ENCODE measurements at places on chromosomes 1 and 21.

- peaks cover 17% of the 10 kb centered on the region for H3K27me3 ChIP-seq
- H3K4me3 ChIP-seq: no peak overlapping the region
- H3K4me1 ChIP-seq: peaks cover 9% of the 10 kb centered on the region
Observed at GRCh38 chr1:207412845-207413244, 41.3 kb upstream of the CR2 start.

DNA sequence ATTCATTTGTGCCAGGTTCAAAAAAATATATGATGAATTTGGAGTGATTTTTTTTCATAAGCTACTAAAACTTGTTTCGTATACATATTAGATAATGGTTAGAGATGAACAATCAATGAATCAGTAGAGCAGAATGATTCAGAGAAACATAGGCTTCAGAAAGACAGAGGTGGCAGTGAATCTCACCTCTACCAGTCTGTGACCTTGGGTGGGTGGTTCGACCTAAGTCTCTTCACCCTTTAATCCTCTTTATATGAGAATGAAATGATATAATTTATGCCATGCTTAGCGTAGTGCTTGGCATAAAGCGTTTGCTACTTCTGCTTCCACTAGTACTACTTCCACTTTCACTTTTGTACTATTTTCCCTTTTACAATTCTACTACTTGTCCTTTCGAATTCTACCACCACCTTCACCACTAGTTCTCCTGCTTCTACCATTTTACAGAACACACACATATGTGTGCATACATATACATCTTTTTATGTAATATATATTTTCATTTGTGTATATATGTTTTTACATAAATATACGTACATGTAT lies 45.1 kb downstream of the FYB2 start:
- H3K36me3 ChIP-seq: no peaks in the 10 kb centered on the region
- H3K27ac ChIP-seq: no peak overlapping the region
- DNase-seq: no peak
- H3K4me1 ChIP-seq: peaks cover 10% of the 10 kb centered on the region
- H3K27me3 ChIP-seq: peaks cover 8% of the 10 kb centered on the region

DNA sequence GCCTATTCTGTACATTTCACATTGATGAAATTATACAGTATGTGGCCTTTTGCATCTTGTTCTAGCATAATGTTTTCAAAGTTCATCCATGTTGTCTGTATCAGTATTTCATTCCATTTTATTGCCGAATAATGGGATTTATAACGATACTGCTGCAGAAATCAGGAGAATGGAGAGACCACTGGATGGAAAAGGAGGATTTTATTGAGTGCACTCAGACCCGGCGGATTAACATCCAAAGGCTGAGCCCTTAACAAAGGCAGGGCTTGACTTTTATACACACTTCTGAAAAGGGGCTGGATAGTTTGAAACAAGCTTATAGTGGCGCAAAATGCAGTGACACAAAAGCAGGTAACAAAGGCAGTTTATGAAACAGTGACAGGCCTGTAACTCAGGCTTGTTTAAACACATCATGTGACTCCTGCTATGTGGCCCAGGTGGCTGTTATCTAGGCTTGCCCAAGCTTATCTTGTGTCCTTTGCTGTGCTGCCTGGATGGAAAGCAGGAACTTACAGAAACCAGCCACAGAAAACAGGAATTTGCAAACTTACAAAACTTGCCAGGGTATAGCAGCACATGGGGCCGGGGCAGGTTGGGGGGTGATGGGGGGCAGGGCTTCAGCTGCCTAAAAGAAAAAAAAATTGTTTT lies 32.8 kb upstream of the KCNJ15 start:
- DNase-seq: no peak
- H3K27ac ChIP-seq: no peak overlapping the region
- H3K4me1 ChIP-seq: peaks cover 2% of the 10 kb centered on the region
- no peaks in the 10 kb centered on the region for H3K36me3 ChIP-seq
- H3K27me3 ChIP-seq: peaks cover 2% of the 10 kb centered on the region

DNA sequence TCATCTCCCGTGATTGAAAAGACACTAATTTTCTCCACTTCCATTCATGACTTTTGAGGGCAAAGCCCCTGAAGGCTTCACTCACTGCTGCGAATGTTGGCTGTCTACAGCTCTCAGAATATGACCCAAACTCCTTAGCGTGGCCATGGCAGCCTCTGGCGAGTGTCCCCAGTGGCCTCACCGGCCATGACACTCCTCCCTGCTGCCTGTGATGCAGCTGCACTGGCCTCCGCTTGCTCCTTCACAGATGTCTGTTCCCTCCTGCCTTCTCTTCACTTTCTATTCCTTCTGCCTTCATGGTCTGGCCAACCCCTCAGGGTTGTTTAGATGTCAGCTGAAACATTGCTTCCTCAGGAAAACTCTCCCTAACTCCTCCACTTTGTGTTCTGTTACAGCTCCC lies 30.8 kb upstream of the PTPRF start:
- no peak for DNase-seq
- peaks cover 30% of the 10 kb centered on the region for H3K27me3 ChIP-seq
- peak overlapping the region; percentile 56 for H3K27ac ChIP-seq

- peaks cover 12% of the 10 kb centered on the region for H3K4me1 ChIP-seq
- no peaks in the 10 kb centered on the region for H3K36me3 ChIP-seq
- no peak overlapping the region for H3K4me3 ChIP-seq
- DNase-seq: no peak
Observed at GRCh38 chr1:212089560-212090163, 54.1 kb downstream of the DTL start.

GRCh38 chr1:51120629-51121028 lies 18.6 kb downstream of the C1orf185 start:
- H3K4me3 ChIP-seq: no peak overlapping the region
- DNase-seq: no peak
- H3K36me3 ChIP-seq: peaks cover 2% of the 10 kb centered on the region
- H3K27ac ChIP-seq: no peak overlapping the region

- DNase-seq: no peak
- H3K4me1 ChIP-seq: peaks cover 17% of the 10 kb centered on the region
- no peaks in the 10 kb centered on the region for H3K27me3 ChIP-seq
- H3K4me3 ChIP-seq: peak overlapping the region; percentile 36
- H3K27ac ChIP-seq: no peak overlapping the region
Observed at GRCh38 chr1:15681349-15682292, 2.5 kb upstream of the PLEKHM2 start.

- DNase-seq: no peak
- H3K4me1 ChIP-seq: no peaks in the 10 kb centered on the region
- no peak overlapping the region for H3K4me3 ChIP-seq
- no peaks in the 10 kb centered on the region for H3K27me3 ChIP-seq
- H3K27ac ChIP-seq: no peak overlapping the region
Observed at GRCh38 chr1:74531796-74532195, 19.4 kb upstream of the LRRC53 start.

DNA sequence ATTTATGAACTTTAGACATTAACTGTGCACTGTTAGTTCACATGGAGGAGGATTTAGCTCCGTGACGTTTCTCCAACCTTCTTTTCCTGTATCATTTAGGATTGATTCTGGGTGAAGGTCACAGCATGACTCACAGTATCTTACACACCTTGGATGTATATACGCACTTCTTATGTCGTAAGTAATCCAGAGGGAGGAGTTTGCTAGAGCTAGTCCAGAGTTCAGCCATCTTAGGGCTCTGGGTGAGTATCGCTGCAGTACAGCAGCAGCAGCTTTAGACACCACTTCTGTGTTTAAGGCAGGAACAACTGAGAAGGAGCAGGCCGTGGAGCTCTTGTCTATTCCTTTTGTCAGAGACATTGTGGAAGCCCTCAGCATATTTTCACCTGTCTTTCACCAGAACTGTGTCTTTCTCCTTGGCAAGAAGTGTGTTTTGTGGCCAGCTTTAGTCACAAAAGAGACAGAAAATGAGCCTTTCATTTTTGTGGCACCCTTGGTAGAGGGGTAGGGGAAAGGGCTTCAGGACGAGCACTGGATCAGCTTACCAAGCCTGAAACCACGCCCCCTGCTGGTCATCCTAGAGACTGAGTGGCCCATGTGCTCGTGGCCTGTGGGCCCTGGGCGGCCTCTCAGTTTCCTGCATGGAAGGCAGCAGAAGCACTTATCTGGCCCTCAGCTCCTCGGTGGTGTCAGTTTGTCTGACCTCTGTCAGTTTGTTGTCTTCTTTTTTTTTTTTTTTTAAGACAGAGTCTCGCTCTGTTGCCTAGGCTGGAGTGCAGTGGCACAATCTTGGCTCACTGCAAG lies 64.0 kb downstream of the ADARB1 start:
- H3K27ac ChIP-seq: no peak overlapping the region
- H3K4me1 ChIP-seq: peaks cover 20% of the 10 kb centered on the region
- peak; percentile 50 for DNase-seq
- peaks cover 4% of the 10 kb centered on the region for H3K36me3 ChIP-seq

DNA sequence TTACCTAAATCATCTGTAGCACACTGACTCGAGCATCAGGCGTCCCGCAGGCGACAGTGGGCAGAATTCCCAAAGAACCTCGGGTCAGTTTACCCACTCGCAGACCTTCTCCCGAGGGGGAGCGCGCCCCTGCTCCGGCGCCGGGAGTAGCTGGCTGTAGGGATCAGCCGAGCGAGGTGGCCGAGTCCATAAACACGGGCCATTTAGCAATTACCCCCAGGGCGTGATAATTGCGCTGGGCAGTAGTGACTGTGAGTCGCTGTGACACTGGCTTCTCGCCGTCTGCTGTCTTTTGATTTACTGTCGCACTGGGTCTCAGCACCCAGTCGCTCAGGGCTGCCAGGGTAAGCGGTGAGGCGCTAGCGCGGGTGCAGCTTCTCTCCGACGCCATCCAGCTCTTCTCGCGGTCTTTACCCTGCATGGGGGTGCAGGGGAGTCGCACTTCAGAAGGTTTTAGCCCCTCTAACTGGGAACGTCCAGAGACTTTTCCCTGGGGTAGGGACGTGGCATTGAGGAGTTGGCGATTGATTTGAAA lies 16.2 kb downstream of the HLX start:
- H3K4me3 ChIP-seq: no peak overlapping the region
- H3K27me3 ChIP-seq: peaks cover 49% of the 10 kb centered on the region
- H3K27ac ChIP-seq: no peak overlapping the region
- DNase-seq: no peak

- peaks cover 12% of the 10 kb centered on the region for H3K36me3 ChIP-seq
- peak overlapping the region; percentile 56 for H3K4me3 ChIP-seq
- no peak overlapping the region for H3K27ac ChIP-seq
- H3K27me3 ChIP-seq: peaks cover 68% of the 10 kb centered on the region
Observed at GRCh38 chr1:117753652-117754051, 147.8 kb downstream of the TENT5C start.
